ENCODE measurements at places on chromosomes 2 and 18.

DNA sequence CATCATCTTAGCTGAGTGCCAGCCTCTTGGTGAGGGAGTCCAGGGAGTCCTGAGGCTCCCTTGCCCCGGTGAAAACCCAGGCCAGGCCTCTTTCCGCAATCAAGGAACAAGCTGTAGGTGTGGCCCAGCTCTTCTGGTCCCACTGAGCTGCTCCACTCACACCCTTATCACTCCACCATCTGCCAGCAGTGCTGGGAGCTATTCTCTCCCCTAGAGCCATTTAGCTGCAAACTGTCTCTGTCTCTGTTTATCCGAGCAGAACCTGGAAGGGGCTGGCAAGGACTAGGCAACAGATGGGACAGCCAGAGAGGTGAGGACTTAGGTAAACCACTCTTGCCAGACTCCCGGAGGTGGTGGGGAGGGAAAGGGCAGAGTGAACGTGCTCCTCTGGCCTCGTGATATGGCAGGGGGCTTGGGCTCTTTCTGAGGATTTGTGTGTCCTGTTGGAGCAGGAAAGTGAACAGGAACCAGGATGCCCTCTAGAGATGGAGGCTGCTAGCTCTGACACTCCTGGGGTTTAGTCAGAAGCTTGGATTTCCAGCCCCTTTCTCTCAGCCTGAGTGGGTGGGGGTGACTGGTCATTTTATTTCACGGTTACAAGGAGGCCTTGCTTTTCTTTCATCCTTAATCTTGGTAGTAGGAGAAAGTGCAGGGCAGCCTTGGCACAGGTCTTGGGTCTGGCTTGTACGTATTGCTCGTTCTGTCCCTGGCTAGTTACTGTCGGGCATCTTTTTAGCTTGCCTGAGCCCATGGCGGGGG lies 19.6 kb downstream of the B3GNT2 start:
- DNase-seq, result no peak

- no peak for DNase-seq
These were observed 119.1 kb upstream of the STPG4 start for GRCh38 chr2:47274054-47274782.

DNA sequence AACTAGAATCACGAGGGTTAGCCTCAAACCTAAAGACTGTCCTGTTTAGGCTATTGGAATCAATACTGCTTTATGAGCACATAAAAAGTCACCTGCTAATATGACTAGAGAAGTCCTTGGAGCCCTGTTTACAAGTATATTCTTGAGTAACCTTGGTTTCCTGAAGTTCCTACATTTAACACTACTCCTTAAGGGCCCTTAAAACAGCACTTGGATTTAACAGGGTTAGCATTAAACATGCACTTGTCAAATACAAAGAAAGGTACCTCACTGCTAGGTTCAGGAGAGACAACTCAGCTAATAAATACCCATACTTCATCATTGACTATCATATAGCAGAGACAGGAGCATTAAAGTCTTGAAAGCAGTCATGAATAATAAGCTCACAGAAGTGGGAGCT lies 96.7 kb downstream of the SLC5A7 start:
- no peak for DNase-seq

DNA sequence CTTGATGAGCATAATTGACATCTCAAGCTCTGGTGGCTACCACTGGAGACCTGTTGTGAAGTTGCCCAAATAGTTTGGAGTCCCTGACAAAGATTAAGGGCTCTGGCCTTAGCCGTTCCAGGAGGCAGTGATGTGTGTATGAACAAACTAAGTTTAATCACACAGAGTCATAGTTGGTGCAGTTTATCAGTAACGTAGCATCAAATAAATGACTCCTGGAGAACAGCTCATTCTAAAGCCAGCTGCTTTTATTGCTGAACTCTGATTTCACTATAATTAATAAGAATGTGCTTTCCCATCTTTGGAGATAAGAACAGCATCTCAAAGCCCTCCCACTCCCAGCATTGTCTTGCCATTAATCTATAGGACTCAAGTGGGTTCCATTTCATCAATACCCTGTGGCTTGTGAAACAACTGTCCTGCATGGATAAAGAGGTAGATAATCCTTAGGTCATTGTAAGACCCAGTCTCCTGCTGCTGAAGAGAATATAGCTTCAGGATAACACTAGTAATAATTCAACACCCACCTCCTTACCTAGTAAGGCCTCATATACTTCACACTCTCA lies 211.4 kb upstream of the THUMPD2 start:
- DNase-seq, result no peak

- DNase-seq, result no peak
These were observed 7.2 kb downstream of the BABAM2 start for GRCh38 chr2:27897717-27898116.

DNA sequence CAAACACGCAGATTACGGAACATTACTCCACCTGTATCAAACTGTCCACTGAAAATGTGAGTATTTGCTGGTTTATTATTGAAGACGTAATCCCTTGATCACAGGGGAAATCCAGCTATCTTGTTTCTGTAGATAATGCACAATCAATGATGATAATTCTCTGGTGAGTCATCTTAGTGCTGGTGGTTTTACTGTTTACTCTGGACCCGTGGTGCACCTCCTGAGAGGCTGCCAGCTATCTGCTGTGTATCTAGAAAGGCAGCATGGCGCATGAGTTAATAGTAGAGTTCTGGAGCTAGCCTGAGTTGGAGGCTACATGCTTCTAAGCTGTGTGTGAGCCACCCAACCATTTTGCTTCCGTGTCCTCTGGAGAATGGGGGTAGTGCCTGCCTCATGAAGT lies 6.5 kb downstream of the NCAPH start:
- DNase-seq, result peak; percentile 45

GRCh38 chr18:2337552-2338141 lies 233.7 kb downstream of the METTL4 start:
- no peak for DNase-seq

GRCh38 chr2:223759569-223760430 lies 77.6 kb downstream of the AP1S3 start:
- no peak for DNase-seq

GRCh38 chr18:6055711-6056110 lies 160.4 kb upstream of the TMEM200C start:
- no peak for DNase-seq

DNA sequence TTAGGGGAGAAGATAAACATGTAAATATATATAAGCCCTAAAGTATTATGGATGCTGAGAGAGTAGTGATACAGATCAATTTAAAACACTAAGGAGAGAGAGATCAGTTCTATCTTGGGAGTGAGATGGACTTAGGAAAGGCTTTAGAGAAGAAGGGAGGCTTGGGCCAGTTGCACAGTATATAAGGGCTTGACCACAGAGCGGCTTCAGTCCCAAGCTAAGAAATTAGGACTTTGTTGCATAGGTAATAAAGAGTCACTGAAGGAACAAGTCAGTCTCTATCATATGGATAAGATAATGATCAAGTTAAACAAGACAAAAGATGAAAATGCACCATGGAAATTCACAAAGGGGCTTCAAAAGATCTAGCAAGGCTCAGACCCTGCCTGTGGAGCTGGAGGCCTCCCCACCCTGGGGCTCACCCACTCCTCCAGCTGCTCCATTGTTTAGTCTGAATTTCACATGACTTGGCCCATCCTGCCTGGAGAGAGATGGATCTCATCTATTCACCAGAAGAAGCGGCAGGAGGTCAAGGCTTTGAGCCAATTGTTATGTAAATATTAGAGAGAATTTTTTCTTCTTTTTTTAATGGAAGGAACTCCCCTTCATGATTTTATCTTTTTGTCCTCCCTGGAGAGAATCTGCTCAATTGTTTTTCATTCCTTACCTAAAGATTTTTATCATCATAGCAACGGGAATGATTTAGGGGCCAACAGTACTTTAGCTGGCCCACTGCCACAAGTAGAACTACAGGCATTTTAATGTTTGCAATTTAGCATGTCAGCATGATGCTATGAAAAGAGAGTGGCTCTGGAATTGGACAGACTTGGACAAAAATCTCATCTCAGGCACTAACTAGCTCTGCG lies 44.0 kb downstream of the GYPC start:
- no peak for DNase-seq

DNA sequence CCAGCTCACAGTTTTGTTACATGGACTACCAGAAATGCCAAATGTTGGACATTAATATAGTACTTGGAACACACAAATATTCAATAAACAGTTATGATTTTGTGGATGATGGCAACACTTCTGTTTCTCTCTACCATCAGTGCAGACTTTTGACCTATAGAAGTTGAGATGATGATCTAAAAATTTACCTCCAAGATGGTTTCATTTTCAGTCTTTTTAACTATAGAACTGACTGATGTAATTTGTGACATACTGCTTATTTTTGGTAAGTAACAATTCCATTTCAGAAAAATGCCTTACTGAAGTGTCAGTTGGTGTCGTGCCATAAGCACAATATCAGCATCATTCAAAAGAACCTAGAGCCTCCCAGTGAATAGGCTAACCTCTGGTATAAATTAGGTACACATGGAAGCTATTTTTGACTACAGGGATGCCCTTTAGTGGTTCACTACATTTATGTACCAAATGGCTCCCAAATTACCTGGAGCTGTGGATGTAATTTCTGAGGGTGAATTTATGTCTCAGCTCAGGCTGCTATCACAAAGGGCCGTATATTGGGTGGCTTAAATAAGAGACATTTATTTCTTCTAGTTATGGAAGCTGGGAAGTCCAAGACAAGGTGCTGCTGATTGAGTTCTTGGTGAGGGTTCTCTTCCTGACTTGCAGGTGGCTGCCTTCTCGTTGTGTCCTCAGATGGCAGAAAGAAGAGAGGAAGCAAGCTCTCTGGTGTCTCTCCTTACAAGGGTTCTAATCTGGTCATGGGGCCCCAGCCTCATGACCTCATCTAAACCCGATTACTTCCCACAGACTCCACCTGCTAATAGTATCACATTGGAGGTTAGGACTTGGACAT lies 66.5 kb downstream of the ALPK2 start:
- no peak for DNase-seq
